ENCODE measurements at places on chromosomes 7 and 10.

GRCh38 chr10:3935933-3936359, 150.9 kb upstream of the KLF6 start:
- DNase-seq: no peak

DNA sequence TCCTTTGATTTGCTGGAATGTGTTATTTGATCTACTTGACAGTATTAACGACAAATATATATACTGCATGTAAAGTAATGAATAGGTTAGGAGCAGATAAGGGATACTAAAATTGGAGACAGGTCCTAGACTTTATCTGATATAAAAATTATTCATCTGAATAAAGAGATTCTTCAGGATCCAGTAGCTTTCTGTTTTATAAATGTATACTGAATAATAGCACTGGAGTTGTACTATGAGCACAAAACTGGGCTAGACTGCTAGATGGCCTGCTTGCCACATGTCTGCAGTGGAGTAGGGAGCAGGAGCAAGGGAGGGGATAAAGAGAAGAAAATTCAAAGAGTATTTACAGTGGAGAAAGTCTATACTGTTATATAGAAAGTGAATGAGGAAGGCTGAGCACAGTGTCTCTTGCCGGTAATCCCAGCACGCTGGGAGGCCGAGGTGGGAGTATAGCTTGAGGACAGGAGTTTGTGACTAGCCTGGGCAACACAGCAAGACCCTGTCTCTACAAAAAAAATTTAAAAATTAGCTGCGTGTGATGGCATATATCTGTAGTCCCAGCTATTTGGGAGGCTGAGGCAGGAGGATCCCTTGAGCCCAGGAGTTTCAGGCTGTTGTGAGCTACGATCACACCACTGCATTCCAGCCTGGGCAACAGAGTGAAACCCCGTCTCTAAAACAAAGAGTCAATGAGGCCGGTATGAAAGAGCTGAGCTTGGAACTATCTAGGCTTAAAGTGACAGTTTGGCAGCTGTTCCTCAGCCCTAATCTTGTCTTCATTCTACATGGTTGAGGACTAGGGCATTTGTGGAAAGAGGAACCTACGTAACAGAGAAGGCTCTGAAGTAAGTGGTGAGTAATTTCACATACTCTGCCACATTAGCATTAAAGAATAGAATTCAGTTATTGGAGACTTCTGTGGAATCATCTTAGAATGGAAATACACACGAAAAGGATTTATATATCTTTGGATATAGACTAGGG, 41.8 kb downstream of the CD36 start:
- DNase-seq: no peak

GRCh38 chr7:74149071-74149470, 25.1 kb upstream of the EIF4H start:
- no peak for DNase-seq

DNA sequence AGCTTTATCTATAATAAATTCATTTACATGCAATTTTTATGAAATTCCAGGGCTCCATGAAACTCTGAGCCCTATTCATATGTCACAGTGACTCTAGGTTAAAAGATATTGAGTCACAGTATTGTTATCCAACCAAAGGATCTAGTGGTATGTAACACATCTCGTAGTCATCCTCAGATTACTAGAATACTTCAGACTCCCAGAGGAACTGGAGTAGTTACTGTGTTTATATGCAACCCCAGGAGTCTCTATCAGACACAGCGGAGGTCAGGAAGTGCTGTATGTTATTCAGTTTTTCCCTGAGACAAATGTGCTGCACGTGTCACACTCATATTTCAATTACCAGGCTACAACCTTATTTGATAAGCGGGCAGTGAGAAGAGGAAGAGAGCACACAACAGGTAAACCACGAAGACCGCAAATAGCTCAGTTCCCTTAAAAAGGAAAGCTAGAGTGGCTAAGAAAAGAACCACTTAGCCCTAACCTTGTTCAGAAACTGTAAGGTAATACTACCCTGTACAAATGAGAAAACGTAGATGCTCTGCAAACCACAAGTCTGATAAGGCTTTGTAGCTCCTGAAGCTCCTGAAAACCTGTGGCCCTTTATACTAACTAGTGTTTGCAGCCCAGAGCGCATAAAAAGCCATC, 114.0 kb upstream of the CNTNAP2 start:
- no peak for DNase-seq

DNA sequence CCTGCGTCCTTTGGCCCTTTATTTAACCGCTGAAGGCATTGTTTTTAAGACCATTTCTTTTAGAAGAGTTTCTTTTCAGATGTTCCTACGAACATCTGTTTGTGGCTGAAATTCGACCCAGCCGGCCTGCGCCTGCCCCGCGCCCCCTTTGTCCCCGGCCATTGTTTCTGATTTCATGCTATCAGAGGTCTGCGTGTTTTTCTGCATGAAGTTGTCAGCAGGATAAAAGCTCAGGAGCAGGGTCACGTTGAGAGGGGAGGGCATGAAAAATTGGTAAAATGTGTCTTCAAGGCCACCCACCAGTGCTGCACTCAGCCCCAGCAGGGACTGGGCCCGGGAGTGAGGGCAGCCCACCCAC, 43.1 kb downstream of the NKX6-2 start:
- no peak for DNase-seq

GRCh38 chr10:104304927-104305326, 33.3 kb downstream of the ITPRIP start:
- DNase-seq: no peak

All from spleen (tissue), 13 donors.